Esophagus muscularis mucosa (tissue), 4 donors: ENCODE measurements at places on chromosomes 1 and 21. TPM values are rescaled to one million over a fixed set of nuclear protein-coding genes. Genes with fewer than 3 reads are reported as not detected.

C1orf226 gene
- total RNA-seq, result 3.3 TPM

DNA sequence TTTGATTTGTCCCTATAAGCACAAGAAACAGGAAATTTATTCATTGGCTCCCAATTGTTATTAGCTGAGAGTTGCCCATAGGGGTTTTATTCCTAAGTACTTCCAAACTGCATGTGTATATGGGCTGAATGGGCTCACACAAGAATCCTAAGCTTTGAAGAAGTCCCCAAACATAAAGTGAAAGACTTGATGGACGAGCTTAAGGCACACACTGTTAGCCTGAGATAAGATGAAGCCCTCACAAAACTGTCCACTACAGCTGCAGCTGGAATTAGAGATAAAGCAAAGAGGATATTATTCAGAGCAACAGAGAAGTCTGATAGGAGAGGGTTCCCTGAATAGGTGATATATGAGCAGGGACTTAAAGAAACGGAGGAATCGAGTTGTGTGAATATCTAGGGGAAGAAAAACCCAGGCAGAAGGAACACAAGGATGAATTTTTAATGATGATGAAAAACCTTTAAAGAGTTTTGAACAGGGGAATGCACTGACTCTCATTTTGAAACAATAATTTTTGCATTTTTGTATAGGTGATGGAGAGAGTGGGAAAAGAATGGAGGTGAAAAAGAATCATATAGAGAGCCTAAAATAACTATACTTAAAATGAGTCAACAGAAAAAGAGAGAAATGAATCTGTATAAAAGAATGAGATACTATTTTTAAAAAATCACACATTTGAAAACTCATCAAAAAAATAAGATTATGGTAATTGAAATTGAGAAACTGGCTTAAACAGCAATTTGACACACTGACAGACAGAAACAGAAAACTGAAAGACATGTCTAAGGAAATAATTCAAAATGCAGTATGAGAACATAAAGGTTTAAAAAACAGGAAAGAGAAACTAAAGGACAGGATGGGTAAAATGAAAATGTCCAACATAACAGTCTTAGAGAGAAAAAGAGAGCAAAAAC lies 133.6 kb upstream of the POGK start:
- no peak for DNase-seq

DNA sequence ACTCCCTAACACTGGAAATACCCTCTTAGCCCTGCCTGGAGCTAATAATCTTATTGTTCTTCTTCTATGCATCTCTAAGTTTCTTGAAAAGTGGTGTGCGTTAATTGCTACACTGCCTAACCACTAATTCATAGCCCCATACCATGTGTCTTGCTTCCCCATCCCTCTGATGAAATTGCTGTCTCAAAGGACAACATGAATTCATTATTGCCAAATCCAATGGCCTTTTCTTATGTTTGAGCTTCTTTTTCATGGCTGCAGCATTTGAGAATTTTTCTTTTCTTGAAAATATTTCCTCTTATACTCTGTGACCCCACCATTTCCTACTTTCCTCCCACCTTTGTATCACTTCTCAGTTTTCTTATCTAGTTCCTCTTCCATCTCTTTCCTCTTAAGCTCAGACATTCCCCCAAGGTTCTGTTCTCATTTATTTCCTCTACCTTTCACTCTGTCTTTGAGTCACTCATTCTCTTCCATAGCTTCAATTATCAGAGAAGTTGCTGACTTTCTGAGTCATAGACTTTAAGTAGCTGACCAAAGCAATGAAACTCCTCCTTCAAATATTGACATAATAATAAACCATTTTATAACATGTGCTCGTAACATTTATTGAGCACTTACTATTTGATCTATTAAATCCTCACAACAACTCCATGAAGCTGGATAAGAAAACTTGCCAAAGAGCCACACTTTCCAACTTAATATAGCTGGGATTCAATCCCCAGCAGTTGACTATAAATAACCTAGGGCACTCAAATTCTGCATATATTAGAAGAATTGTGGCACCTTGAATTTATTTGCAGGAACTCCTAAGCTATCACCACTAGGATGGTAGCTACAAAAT lies 35.5 kb upstream of the ATP6V1G3 start:
- DNase-seq, result no peak

DNA sequence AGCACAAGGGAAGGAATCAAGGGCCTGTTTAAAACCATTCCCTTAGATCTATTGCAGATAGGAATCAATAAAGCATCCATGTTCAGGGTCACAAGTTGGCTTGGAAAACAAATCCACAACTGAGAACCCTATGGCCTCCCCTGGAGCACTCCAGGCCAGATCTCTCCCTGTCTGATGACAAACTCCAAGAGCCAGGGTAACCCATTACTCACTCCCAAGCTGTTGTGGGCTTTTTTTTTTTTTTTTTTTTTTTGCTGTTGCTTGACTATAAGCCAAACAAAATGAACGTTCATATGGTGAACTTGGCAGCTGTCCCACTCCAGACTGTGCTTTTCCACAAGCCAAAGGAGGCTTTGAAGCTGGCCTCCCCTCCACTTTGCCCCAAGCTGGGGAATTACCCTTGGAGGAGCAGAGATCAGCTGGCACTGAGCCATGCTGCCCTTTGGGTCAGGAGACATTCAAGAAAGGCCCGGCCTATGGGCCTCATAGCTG lies 35.7 kb upstream of the VAV3 start:
- DNase-seq, result no peak

DNA sequence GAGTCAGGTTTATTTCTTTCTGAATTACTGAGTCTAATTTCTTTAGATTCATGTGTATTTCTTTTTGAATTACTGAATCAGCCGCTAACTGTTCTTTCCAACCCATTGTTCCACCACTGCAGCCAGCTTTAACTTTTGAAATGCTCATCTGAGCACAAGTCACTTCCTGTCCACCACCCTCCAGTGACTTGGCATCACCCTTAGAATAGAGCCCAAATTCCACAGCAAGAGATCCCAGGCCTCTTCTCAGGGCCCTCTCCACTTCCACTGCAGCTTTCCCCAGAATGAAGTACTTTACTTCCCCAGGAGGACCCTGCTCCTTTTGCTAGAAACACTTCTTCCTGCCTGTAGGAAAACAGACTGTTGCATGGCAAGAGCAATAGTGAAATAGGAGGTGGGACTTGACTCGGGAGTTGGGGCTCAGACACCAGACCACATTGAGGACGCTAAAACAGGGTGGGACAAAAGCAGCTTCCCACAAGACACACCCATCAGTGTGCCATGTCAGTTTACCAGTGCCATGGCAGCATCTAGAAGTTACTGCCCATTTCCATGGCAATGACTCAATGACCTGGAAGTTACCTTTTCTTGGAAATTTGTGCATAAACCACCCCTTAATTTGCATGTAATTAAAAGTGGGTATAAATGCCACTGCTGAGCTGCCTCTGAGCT lies 56.5 kb upstream of the ADAR start:
- DNase-seq, result no peak

ZMPSTE24 gene
- 49.8 TPM for total RNA-seq

SLC25A44 gene
- total RNA-seq, result 15.0 TPM

DNA sequence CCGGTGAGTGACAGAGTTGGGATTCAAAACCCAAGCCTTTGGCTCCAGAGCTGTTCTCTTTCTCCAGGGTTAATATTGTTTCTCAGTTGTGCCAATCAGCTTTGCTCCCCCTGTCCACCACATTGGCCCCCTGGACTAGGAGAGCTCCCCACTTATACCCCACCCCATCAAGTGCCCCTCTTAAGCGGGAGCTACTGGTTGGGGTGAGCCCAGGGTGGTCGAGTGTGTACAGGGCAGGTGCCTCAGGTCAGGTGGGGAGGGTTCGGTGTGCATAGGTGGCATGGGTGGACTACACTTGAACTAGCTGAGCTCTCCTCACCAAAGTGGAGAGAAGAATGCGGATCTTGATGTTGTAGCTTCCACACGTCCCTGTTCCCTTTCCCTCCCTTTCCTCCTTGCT lies 14.2 kb downstream of the KCNA2 start:
- no peak for DNase-seq

DNA sequence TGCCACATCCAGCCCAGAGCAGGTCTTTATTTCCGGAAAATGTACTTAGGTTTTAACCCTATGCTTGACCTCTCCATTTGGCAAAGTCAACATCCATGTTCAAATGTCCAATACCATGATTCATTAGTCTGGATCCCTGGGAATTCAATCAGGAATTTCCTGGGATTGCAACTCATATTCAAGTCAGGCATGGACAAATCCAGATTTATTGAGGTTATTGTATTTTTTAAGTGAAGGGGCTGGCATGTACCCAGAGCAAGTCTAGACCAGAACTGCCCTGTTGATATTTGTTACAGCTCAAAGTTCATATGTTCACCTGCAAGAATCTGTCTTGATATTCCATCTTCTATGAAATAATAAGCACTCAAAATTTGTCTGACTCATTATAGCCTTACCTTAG lies 521.1 kb downstream of the ADGRL2 start:
- no peak for DNase-seq

DNA sequence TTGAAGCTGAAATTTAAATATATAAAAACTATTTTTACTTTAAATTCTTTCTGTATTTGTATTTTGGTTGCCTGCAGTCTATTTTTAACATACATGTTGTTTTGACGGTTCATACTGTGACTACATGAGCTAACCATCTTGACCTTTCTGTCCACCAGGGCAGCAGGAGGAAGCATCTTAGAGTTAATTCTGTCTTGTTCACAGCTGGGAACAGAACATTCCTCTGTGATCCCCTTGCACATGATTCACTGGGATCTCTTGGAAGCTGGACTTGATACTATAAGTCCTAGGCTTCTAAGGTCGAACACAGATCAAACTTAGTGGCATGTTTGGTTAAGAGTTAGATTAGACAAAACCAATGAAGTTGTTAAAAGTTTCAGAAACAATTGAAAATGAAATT lies 99.7 kb downstream of the NFIA start:
- no peak for DNase-seq

DNA sequence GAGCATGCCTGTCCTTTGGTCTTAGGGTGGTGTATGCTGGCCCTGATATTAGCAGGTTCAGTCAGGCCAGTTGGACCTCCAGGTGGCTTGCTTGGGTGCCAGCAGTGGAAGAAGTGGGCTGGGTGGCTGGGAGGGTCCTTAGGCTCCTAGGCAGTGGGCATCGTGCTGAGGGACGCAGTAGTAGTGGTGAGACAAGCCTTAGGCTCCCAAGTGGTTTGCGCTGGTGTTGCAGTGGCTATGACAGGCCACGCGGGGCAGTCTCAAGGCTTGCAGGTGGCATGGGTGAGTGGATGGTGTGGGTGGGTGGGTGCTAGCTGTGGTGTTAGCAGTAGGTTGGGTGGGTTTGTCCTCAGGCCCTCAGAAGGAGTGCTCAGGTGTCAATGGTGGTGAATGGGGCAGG lies 162.3 kb downstream of the FMN2 start:
- no peak for DNase-seq

GRCh38 chr1:170807432-170807831 lies 127.9 kb upstream of the MROH9 start:
- DNase-seq, result no peak
